K562 (cell line): ENCODE measurements at places on chromosomes 5 and 9. TPM values are rescaled to one million over a fixed set of nuclear protein-coding genes. Genes with fewer than 3 reads are reported as not detected.

DNA sequence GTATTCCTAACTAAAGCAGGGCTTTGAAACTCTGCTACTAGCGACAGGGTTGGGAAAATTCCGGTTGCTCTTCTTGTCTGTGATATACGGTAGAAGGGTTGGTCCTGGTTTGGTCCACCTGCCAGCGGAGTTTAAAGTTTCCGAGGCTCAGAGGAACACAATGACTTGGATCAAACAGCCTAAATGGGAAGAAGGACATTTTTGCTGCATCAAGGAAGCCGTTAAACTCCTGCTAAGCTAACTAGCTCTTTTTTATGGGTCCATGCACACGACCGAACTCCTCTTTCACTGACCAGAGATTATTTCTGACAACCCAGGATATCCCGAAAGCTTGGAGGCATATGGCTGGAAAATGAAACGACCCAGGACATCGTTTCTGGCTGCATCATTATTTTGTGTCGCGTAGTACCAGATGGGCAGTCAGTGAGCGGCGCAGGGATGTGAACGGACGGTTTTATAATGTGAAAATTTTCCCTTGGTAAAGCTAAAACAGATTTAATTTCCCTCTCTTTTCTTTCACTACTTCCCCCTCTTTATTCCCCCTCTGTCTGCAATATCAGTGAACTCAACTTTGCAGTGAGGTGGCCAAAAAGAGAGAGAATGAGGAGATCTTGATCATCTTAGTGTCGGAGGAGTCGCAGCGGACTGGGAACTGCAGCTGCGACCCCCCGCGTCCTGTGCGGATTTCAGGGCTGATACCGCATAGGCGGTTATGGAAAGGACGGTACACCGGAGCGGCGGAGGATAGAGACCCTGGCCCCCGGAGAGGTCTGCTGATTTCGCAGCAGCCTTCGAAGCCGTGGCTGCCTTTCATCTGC is at the start of gene LURAP1L:
Gene LURAP1L (plus strand): TSS at position 160 of the 818 bp plus-strand sequence. CDS start 696 bp downstream, outside the sequence.
- H3K27me3 ChIP-seq = no peaks in the 10 kb centered on the region
- peak within 1 kb of the TSS; percentile 27 for H3K4me3 ChIP-seq
- DNase-seq = peak; percentile 5
- H3K27ac ChIP-seq = no peak within 1 kb of the TSS

DNA sequence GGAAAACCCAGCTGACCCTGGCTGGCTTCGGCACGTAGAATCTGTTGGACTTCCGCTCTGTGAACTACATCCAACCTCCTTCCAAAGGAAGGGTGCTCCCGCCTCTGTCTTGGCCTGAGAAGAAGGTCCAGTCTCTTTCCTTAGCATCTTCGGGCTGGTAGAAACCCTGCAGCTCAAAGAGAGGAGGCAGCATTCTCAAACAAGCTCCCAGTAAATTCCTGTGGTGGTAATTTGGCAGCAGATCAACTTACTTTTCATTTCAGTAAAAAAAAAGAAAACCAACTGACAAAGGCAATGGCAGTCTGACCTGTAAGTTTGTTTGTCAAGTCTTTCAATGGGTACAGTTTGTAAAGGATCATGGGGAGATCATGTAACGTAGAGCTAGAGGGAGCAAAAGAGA is 176.7 kb downstream of the MED10 start:
- no peaks in the 10 kb centered on the region for H3K4me1 ChIP-seq
- H3K36me3 ChIP-seq = no peaks in the 10 kb centered on the region
- H3K27ac ChIP-seq = no peak overlapping the region
- H3K27me3 ChIP-seq = no peaks in the 10 kb centered on the region; the same call in 1 of the 2 replicates
- H3K4me3 ChIP-seq = no peak overlapping the region

Gene PCDHA12
- not detected in 2 replicates for total RNA-seq

Gene IFNA16
- total RNA-seq = not detected in 2 replicates
